ENCODE measurements at places on chromosomes 2 and 18. TPM values are rescaled to one million over a fixed set of nuclear protein-coding genes. Genes with fewer than 3 reads are reported as not detected.

The PARD6G gene
- total RNA-seq = 0.33 TPM

DNA sequence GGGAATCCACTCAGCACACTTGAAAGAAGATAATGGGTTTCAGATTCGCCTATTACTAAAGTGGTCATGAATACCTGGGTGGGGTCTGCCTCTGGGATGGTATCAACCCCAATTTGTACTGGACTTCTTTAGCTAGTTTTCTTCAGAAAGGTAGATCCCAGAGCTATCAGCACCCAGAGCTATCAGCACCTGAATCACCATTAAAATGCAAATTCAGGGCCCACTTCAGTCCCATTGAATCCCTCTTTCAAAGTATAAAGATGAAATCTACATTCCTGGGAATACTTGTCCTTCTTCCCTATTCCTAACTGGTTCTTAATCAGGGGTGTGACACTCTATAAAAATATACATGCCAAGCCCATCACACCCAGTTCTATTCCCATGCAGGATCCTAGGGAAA, 914.3 kb downstream of the DCC start:
- H3K27me3 ChIP-seq = no peaks in the 10 kb centered on the region
- no peak overlapping the region for H3K27ac ChIP-seq
- no peak for DNase-seq
- H3K4me1 ChIP-seq = no peaks in the 10 kb centered on the region
- no peak overlapping the region for H3K4me3 ChIP-seq

DNA sequence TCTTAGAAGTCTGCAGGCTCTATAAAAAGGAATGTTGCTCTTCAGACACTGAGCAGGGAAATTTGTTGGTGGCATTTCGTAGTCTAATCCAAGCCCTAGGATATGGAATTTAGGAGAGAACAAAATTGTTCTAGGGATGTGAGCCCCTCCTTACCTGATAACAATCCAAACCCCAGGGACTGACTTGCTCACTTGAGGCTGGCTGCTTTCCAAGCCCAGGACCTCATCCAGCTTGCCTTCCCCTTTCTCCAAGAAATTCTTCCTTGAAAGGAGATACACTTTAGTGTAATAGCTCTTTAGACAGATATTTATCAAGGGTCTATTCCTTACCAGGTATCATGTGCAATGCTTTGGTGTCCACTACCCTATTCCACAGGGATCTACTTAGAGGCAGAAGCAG, 279.8 kb downstream of the C1D start:
- H3K27ac ChIP-seq = no peak overlapping the region
- no peaks in the 10 kb centered on the region for H3K4me1 ChIP-seq
- no peak for DNase-seq
- H3K36me3 ChIP-seq = no peaks in the 10 kb centered on the region
- H3K4me3 ChIP-seq = no peak overlapping the region
- H3K27me3 ChIP-seq = no peaks in the 10 kb centered on the region

DNA sequence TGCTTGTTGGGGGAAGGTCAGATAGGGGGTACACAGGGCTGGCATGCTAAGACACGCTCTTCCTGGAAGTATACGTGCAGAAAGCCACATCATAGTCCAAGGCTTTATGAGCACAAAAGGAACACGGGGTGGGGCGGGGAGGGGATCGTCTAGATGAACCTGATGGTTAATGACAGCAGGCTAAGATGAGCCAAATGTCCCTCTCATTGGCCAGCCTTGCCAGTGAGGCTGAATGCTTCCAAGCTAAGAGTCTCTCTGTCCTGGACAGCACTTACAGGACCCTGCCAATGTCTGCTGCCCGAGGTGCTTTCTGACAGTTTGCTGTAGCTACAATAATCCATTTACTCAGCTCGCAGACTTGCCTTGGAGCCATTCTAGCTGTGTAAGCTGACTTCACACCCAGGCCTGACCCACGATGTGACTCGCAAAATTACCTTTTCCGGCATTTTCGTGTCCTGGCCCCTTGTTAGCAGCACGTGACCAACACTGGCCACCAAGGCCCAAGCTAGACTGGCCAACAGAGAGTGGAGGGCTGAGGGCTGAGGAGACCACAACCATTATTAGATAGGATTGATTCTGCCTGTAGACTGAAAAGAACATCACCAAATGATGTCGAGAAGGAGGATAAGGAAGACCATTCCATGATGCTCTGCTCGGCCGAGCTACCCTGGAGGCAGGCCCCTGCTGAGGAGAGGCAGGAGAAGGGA, 84.2 kb downstream of the MALT1 start:
- no peak overlapping the region for H3K4me3 ChIP-seq
- DNase-seq = no peak
- H3K27ac ChIP-seq = no peak overlapping the region
- H3K27me3 ChIP-seq = peaks cover 13% of the 10 kb centered on the region
- H3K36me3 ChIP-seq = peaks cover 6% of the 10 kb centered on the region

- H3K36me3 ChIP-seq = peaks cover 50% of the 10 kb centered on the region
- peak overlapping the region; percentile 79 for H3K27ac ChIP-seq
- H3K27me3 ChIP-seq = no peaks in the 10 kb centered on the region
- peak overlapping the region; percentile 59 for H3K4me3 ChIP-seq
- peaks cover 45% of the 10 kb centered on the region for H3K4me1 ChIP-seq
- DNase-seq = peak; percentile 83
Observed at GRCh38 chr2:85405201-85406059, 4.7 kb downstream of the CAPG start.

GRCh38 chr2:191430476-191430875, 185.3 kb downstream of the MYO1B start:
- H3K4me3 ChIP-seq = no peak overlapping the region
- H3K36me3 ChIP-seq = no peaks in the 10 kb centered on the region
- H3K27me3 ChIP-seq = no peaks in the 10 kb centered on the region
- H3K4me1 ChIP-seq = no peaks in the 10 kb centered on the region
